Activated T-cell treated with anti-CD3 and anti-CD28 coated beads for 1 hour (primary cell): ENCODE measurements at places on chromosomes 2 and 18.

- no peak for DNase-seq
Observed at GRCh38 chr18:57208047-57208446, 61.2 kb downstream of the BOD1L2 start.

- DNase-seq, result no peak
Observed at GRCh38 chr2:35978218-35978617, 377.4 kb upstream of the CRIM1 start.

DNA sequence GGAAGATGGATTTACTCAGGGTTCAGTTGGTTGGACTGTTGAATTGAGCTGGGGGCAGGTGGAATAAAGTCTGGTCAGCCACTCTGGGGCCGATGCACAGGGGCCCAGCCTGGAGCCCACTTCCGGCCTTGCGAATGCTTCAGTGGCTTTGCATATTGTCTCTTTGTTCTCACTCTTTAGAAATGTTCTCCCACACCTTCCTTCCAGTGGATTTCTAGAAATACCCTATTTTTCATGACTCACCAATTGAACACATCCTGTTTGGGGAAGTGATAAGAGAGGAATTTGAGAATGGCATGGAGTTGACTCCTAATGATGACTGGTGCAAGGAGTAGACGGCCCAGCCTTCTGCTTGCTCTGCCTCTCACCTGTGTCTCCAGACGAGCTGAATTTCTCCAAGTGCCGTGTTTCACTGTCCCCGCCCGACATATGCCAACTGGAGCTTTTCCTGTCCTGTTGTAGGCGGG, 28.1 kb downstream of the ASAP2 start:
- DNase-seq, result no peak

GRCh38 chr2:67799886-67800285, 262.9 kb downstream of the C1D start:
- DNase-seq, result no peak

DNA sequence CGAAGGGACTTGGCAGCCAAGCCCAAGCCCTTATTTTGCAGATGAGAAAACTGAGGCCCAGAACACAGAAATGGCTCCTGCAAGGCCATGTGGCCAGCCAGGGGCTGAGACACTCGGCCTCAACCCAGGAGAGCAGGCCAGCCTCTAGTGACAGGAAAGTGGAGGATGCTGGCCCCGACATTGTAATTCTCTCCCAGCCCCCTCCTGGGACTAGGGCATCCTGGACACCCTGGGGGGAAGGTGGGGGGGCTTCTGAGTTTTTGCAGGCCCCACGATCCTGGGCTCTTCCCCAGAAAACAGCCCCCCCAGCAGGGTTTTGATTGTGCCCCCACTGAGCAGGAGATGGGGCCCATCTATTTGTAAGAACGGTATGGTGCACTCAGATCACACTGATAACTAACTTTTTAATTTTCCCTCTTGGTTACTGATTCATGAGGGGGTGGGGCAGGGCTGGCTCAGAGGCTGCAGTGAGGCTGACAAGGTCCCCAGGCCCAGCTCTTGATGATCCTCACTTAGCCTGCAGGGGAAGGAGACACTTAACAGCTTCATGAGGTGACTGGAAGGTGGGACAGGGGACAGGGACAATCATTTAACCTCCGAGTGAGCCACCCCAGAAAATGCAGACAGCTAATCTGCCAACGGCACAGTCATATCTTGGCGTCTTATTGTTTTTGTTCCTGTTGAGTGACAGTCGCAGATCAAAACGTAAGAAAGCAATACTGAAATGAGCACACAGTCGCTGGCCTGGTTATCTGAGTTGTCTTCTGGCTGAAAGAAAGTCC, 18.9 kb downstream of the SMAD7 start:
- DNase-seq, result no peak

GRCh38 chr2:232488097-232488711, 570 bp upstream of the ECEL1 start:
- DNase-seq, result no peak

DNA sequence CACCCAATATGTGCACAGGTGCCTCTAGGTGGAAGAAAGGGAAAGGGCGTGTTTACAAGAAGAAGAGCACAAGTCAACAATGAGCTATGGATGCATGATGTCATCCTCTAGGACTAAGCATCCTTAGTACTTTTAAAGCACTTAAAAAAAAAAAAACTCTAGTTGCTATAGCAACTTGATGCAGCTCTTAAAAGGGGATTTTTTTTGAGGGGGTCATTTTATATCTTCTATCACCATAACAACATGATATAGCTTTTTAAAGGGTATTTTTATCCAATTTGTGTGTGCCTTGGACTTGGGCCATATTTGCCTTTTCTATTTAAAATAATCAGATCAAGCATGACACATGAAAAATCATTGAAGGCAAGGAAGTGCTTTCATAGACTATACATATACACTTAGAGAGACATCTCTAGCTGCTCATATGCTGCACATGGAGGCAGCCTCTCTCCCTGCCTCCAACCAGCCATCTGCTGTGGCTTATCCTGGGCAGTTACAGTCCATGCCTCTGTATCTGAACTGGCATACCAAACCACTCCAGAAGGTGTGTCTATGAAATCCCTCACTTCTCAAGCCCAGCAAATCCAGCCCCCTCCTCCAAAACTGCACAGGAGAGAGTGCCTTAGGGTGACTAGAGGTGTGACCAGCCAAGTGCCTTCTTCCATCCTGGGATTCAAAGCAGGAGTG, 165.4 kb downstream of the MSH2 start:
- no peak for DNase-seq

DNA sequence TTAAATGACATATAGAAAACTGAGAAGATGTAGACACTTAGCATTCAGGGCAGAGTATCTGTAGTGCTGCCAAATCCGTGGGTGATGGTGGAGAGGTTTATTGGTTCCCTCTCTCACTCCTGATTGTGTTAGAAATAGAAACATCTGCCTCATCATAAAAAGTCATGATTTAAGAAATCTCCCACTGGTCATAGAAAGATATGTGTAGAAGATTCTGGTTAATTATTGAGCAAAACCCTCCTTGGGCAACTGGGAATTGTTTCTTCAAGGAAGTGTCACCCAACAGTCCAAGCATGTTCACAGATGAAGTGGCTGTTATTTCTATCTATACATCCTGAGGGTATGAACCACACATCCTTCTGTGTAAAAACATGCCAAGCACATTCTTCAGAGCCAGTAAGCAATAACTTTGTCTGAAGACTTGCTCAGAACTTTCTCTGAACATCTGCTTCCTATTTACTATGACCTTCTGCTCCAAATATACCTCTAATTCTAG, 33.6 kb upstream of the CHRNA1 start:
- DNase-seq, result no peak

DNA sequence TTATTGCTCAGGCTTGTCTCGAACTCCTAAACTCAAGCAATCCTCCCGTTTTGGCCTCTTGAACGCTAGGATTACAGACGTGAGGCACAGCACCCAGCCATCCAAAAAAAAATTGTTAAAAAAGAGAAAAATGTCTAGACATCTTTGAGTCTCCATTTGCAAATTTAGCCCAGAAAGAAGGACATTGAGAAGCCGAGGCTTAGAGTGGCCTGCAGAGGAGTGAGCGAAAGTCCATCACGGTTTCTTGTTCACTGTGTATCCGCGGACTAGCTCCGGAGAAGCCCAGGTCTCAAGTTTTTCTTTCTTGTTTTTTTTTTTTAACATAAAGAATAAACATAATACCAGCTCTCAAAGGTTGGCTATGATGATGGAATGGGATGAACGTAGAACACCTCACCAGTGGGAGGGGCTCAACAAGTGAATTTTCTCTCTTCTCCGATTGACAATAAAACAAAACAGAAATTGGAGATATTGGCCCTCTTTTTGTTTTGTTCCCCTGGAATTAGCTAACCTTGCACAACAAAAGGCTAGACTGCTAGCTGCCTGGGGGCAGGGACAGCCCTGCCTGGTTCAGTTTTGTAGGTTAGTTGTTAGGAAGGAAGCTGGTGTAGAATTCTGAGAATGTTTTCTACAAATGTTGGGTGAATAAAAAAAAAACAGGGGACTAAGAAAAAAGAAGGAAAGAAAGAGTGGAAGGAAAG, 163.4 kb downstream of the MYCN start:
- DNase-seq, result no peak

GRCh38 chr2:3840611-3841155, 137.3 kb downstream of the DCDC2C start:
- DNase-seq, result no peak
